Osteocyte (in vitro differentiated cells): ENCODE measurements at places on chromosomes 12 and 14. TPM values are rescaled to one million over a fixed set of nuclear protein-coding genes. Genes with fewer than 3 reads are reported as not detected.

EGLN3 gene
- 0.37 and 0.38 TPM in 2 replicates for total RNA-seq

C12orf42 gene
- not detected in 2 replicates for total RNA-seq

GRCh38 chr14:101854366-101854765 is 92.9 kb downstream of the PPP2R5C start:
- H3K4me3 ChIP-seq, result no peak overlapping the region
- H3K36me3 ChIP-seq, result peaks cover 14% of the 10 kb centered on the region
- peaks cover 31% of the 10 kb centered on the region for H3K4me1 ChIP-seq
- H3K27me3 ChIP-seq, result no peaks in the 10 kb centered on the region
- no peak overlapping the region for H3K27ac ChIP-seq

DNA sequence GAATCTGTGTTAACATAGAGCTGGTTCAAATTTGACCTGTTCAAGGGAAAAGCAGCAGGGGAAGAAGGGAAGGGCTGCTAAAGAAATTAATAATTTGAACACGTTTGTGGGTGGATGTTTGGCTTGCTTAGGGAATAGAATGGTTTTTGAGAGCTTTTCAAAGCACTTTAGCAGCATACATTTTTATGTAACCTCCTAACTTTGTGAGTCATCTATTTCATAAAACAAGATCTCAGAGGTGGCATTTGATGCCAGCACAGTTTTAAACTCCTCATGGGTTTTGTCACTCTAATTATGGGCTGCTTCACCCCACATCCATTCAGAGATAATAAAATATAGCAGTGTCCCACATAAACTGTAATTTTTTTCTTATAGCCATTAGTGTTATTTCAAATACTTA is 143.8 kb downstream of the ACSS3 start:
- H3K27ac ChIP-seq, result no peak overlapping the region
- no peaks in the 10 kb centered on the region for H3K4me1 ChIP-seq
- no peaks in the 10 kb centered on the region for H3K36me3 ChIP-seq
- no peak overlapping the region for H3K4me3 ChIP-seq
- no peaks in the 10 kb centered on the region for H3K27me3 ChIP-seq

- H3K4me1 ChIP-seq, result no peaks in the 10 kb centered on the region
- no peak for DNase-seq
- H3K4me3 ChIP-seq, result no peak overlapping the region
- H3K27me3 ChIP-seq, result peaks cover 17% of the 10 kb centered on the region
- H3K36me3 ChIP-seq, result no peaks in the 10 kb centered on the region
- no peak overlapping the region for H3K27ac ChIP-seq
Observed at GRCh38 chr12:130752692-130753230, 36.7 kb upstream of the RIMBP2 start.

DNA sequence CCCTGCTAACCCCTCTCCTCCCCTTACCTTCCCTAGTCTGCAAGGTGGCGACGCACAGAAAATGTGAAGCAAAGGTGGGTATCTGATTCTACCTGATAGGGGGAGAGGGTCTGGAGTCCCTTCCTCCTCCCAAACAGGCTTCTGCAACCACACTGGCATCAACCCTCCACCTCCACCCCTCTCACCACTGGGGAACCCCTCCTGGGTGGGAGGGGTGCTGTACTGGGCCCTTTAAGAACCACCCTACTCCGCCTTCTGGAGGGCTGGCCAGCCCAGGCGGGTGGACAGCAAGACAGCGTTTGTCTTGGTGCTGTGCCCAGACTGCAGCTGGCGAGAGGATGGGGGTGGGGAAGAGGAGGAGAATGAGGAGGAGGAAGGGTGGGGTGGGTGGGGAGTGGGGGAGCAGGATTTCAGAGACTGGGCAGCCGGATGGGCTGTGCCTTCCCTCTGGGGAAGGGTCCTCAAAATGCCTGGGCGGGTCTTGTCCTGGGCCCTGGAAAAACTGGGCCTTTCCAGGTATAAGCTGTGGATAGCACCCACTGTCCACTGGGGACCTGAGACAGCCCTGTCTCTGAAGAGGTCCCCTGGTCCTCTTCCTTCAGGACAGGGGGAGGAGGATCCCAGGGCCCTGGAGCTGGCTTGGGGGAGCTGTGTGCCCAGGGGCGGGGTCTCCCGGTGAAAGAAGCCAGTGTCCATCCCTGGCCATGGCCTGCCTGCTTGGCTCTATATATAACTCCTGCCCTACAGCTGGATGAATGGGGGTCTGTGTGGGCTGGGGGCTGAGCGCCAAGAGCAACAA is 2.8 kb downstream of the TNS2 start:
- no peaks in the 10 kb centered on the region for H3K27me3 ChIP-seq
- DNase-seq, result peak; percentile 91
- peak overlapping the region; percentile 83 for H3K4me3 ChIP-seq
- peaks cover 73% of the 10 kb centered on the region for H3K4me1 ChIP-seq
- peak overlapping the region; percentile 98 for H3K27ac ChIP-seq

GRCh38 chr14:50855558-50855957 is 16.3 kb upstream of the ABHD12B start:
- H3K4me3 ChIP-seq, result no peak overlapping the region
- no peaks in the 10 kb centered on the region for H3K36me3 ChIP-seq
- no peaks in the 10 kb centered on the region for H3K27me3 ChIP-seq
- H3K27ac ChIP-seq, result no peak overlapping the region
- peaks cover 18% of the 10 kb centered on the region for H3K4me1 ChIP-seq

DNA sequence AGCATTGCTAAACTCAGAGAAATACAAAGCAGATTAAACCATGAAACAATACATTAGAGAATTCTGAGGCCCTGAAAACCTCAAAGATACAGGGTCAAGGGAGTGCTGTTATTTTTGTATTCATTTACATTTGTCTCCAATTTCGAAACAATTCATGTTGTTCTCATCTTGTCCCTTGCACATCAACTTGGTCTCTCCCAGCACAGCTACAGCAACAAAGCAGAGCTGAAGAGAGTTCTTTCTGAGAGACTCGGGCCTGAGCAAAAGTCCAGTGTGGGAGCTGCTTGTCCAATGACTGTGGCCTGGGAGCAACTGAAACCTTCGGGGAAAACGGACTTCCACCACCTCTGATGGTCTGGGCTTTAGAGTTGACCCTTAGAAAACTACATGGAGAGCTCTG is 79.4 kb upstream of the CDKN3 start:
- no peaks in the 10 kb centered on the region for H3K27me3 ChIP-seq
- no peak overlapping the region for H3K27ac ChIP-seq
- H3K36me3 ChIP-seq, result no peaks in the 10 kb centered on the region
- no peak for DNase-seq

- peaks cover 25% of the 10 kb centered on the region for H3K4me1 ChIP-seq
- peaks cover 24% of the 10 kb centered on the region for H3K36me3 ChIP-seq
Observed at GRCh38 chr14:103692871-103693270, 22.4 kb downstream of the XRCC3 start.

GRCh38 chr12:103827911-103828391 is 13.1 kb downstream of the NT5DC3 start:
- peaks cover 34% of the 10 kb centered on the region for H3K4me1 ChIP-seq
- H3K27ac ChIP-seq, result no peak overlapping the region
- peaks cover 3% of the 10 kb centered on the region for H3K36me3 ChIP-seq
- no peaks in the 10 kb centered on the region for H3K27me3 ChIP-seq

DNA sequence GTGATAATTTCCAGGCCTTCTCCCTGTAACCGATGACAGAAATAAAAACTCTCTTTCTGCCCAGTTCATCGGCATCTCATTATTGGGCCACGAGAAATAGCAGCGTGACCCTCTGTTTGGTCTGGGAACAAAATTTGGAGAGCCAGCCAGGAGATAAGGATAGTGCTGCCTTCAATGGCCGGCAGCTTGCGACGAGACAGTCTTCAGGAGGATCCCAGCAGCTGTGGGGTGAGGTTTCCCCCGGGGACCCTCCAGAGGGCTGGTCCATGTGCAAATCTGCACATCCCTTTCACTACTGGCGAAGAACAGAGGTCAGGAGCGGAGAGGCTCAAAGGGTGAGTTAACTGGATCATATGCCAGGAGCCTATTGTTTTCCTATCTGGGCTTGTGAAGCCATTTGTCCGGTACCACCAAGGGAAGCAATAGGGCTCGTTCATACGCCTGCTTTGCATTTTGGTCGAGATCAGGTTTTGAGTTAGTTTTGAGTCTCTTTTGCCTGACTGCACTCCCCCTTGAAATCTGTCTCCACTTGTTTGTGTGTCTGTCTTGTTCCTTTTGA is 4.8 kb downstream of the SLC39A2 start:
- DNase-seq, result no peak
- H3K27me3 ChIP-seq, result no peaks in the 10 kb centered on the region
- H3K4me3 ChIP-seq, result no peak overlapping the region
- H3K27ac ChIP-seq, result no peak overlapping the region
- no peaks in the 10 kb centered on the region for H3K36me3 ChIP-seq
